Stimulated activated CD8-positive, alpha-beta memory T cell treated with anti-CD3 and anti-CD28 coated beads, Interleukin-15, amount 100 ng/mL, for 24 hours (primary cell): ENCODE measurements at places on chromosomes 3 and 15.

- DNase-seq: peak; percentile 31
Measured at GRCh38 chr3:141876891-141877621, 613 bp downstream of the ATP1B3 start.

GRCh38 chr15:83631534-83631933 lies 22.4 kb upstream of the ADAMTSL3 start:
- DNase-seq: no peak

DNA sequence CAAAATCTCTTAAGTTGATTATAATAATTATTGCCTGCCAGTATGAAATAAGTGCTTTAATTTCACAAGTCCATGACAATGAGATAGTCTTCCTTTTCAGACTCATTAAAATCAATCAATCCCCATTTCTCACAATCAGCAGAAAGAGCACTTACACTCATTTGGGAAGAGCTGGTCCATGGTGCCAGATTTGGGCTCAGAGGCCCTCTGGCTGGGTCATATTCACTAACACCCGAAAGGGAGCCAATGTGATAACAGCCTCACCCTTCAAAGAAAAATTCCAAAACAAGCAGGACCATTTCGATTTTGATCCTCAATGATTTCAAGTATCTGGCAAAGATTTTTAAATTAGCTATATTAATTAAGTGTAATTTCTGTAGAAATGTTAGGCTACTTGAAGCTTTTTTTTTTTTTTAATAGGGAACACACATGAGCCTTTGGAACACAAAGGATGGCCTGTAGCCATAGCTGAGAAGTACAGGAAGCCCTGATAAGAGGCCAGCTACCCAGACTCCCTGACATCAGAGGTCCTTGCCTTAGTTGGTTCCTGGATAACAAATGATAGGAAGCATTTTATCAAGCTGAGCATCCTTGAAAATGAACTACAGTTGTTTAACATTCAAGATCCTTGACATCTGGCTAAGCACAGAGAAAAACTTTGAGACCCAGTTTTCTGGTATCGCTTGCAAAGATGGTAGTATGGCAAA lies 17.1 kb downstream of the MCF2L2 start:
- no peak for DNase-seq

DNA sequence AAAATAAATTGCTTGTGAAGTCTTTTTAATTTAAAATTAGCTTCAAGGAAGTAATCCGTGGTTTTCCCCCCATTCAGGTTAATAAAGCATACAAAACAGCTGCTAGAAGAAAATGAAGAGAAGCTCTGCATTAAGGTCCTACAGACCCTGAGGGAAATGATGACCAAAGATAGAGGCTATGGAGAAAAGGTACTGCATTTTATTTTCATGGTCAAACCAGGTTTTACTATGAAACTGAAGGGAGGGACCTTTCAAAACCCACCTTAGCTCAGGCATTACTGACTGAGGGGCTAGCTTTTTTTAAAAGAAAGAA lies 218.5 kb downstream of the ITPR1 start:
- DNase-seq: no peak

- no peak for DNase-seq
Measured at GRCh38 chr3:49120096-49120437, 556 bp downstream of the USP19 start.

- no peak for DNase-seq
Measured at GRCh38 chr3:147866561-147866960, 457.4 kb downstream of the ZIC1 start.

GRCh38 chr3:149529099-149529498 lies 54.6 kb downstream of the TM4SF4 start:
- DNase-seq: no peak
